ENCODE measurements at places on chromosomes 12 and 14.

GRCh38 chr14:61434311-61434710 is 112.9 kb downstream of the PRKCH start:
- no peak for DNase-seq

DNA sequence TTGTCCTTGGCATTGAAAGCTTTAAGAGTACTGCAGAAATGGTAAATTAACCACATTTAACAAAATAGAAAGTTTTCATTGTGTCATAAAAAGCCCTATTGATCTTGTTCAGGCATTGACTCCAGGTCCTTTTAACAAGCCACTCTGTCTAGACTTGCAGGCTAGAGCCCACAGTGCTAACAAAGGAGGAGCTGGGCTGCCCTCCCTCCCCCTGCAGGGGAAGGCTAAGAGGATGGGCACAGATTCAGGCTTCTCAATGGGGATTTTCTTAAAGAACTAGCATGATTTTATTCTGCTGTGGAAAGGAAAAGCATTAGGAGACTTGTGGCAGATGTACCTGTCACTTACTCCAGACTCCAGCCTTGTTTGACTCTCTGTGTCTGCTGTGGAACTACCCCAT is 463.6 kb downstream of the NRXN3 start:
- peak; percentile 42 for DNase-seq

- DNase-seq = no peak
Measured at GRCh38 chr14:66008631-66009030, 477.5 kb upstream of the CCDC196 start.

DNA sequence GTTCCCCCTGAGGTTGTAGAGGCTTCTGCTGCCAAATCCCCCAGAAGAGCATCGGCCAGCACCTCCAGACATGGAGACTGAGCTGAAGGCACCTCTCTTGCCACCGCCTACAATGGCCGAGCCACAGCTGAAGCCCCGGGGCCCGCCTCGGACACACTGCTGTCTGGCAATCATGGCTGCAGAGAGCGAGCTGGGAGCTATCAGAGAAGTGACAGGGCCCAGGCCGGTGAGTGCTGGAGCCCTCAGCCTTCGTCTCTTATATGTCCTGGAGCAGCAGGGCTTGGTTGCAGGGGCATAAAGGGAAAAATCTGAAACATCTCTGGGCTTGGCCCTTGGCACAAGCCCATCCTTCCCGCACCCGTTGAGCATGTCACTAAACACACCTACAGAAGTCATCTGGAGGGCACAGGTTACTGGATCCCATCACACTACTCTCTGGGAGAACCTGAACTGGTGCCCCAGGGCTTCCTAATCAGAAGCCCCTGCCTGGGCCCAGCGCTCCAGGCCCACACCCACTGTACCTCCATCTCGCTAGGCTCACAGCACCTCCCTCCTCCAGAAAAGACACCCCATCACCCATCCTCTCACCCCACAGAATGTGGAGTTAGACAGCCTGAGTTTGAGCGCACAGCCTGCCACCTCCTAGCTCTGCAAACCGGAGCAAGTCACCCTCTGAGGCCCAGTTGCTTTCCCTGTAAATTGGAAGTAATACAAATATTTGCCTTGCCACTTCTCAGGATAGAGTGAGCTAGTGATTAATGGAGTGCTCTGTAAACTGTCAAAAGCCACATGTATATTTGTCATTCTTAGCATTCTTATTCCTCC is at the start of gene KRT4:
KRT4 (minus strand) TSS at position 232 of the 825 bp plus-strand sequence; CDS start at position 174, 58 bp downstream.
- no peak for DNase-seq

DNA sequence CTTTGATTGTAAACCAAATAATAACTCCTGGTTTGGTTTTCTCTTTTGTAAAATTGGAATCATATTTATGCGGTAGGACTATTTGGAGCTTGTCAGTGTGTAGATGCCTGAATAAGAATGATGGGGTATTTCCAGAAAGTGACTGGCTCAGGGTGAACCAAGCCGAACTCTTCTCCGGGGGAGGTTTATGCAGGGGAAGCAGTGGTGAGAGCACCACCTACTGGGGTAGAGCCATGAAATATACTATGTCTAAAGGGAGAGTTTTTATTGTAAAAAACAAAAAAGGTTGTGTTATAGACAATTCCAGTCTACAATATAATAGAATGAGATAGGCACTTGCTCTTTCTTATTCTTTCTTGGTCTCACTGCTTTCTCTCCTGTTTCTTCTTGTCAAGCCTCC is 222.9 kb upstream of the SLC16A7 start:
- DNase-seq = no peak

DNA sequence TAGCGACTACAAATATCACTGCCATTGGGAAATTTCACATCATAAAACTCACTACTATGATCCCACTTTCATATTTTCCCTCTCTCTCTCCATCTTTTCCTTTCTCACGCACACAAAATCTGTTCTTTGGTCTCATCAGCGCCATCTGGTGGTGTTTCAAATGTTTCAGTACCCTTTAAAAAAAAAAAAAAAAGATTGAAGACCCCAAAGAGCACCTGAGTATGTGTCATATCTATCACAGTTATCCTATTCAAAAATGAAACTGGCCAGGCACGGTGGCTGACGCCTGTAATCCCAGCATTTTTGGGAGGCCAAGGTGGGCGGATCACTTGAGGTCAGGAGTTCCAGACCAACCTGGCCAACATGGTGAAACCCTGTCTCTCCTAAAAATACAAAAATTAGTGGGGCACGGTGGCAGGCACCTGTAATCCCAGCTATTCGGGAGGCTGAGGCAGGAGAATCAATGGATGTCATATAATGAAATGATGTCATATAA is 72.4 kb downstream of the TTC9 start:
- peak; percentile 68 for DNase-seq

GRCh38 chr12:22234561-22234960 is 99.9 kb downstream of the ST8SIA1 start:
- DNase-seq = no peak

DNA sequence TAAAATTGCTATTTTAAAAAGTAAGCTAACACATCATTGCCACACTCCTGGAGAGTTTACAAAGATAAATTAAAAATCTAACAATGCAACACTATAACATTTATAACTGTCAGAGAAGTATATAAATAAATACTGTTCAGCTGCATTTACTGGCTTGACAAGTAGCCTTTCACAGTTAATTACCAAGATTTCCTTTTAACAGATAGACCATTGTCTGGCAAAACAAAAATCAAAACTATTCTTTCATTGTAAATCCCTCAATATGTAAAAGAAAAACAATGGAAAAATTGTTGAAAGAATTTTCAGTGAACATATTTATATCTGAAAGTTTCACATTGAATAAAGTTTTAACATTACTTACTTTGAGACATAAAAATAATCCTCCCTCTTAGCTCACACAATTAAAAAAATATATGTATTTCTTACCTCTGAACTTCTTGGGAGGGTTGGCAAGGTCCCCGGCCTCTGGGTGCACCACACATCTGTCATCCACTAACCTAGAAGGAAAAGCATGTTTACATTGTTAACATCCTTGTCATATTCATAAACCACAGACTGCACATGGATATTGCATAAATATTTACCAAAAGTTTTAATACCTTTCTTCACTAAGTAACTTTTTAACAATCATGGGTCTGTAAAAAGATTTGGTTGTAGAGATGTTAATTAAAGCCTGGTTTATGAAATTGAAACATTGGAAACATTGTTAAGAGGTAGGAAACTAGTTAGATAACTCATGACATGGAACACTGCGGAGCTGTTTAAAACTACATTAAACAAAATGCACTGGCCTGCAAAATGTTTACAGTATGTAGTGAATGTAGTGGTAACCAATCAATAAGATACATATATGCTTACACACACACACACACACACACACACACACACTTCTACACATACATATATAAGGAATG is 43.0 kb downstream of the ITPR2 start:
- DNase-seq = no peak

- no peak for DNase-seq
Measured at GRCh38 chr12:42426746-42427145, 100.8 kb downstream of the PPHLN1 start.

DNA sequence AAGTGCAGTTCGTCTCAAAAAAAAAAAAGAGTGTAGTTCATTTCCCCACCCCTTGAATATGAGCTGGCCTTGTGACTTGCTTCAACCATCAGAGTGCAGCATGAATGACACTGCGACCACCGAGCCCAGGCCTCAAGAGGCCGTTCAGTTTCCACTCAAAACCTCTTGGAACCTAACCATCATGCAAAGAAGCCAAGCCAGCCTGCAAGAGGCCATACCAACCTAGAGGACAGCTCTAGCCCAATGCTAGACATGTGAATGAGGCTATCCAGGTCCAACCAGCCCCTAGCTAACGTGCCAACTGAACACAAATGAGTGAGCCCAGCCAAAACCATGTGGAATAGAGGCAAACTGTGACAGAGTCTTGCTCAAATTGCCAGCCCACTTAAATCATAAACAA is 29.7 kb downstream of the R3HDM2 start:
- no peak for DNase-seq

GRCh38 chr12:45938566-45938965 is 51.8 kb downstream of the SCAF11 start:
- DNase-seq = no peak

- DNase-seq = peak; percentile 7
Measured at GRCh38 chr12:49872781-49873181, 29.9 kb upstream of the BCDIN3D start.

DNA sequence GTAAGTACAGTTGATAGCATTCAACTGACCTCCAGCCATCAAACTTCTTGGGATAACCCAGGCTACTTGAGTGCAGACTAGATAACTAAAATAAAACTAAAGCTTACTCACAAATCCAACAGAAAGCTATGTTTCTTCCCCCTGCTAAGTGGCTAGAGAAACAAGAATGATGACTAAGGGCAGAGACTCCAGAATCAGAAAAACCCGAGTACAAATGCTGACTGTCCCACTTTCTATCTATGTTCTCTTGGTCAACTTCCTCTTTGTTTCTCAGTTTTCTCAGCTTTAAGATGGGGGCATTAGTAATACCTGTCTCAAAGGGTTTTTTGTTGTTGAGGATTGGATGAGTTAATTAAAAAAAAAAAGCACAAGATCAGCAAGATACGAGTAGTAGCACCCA is 6.1 kb upstream of the NUAK1 start:
- no peak for DNase-seq

- DNase-seq = no peak
Measured at GRCh38 chr14:54450535-54450934, 9.4 kb upstream of the CNIH1 start.

DNA sequence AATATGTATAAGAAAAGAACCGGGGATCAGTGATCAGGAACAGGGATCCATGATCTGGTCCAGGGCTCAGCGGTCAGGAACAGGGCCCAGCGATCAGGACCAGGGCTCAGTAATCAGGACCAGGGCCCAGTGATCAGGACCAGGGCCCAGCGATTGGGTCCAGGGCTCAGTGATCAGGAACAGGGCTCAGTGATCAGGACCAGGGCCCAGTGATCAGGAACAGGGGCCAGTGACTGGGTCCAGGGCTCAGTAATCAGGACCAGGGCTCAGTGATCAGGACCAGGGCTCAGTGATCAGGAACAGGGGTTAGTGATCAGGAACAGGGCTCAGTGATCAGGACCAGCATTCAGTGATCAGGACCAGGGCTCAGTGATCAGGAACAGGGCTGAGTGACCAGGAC is 56.3 kb downstream of the TMEM121 start:
- no peak for DNase-seq

DNA sequence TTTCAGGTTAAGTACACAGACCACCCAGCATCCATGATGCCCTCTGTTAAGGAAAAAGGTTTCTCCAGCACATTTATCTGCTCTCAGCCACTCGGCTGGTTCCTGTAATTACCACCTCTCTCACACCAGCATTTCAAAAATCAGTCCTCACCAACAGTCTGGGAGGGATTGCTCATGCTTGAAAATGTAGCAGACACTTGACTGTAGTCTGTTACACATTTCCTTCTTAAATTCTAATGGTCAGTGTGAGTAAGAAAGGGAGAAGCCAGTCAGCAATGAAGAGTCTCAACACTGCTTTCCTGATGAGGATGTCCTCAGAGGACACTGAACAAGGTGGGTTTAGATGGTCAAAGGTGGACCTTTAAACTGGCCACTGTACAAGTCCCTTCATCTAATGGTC is 6.0 kb downstream of the ZBTB39 start:
- no peak for DNase-seq

- no peak for DNase-seq
Measured at GRCh38 chr14:100617410-100618317, 30.4 kb upstream of the BEGAIN start.

- no peak for DNase-seq
Measured at GRCh38 chr14:83611491-83611890, 1918.5 kb upstream of the FLRT2 start.

- peak; percentile 9 for DNase-seq
Measured at GRCh38 chr12:7832059-7832696, 40.5 kb downstream of the SLC2A14 start.

DNA sequence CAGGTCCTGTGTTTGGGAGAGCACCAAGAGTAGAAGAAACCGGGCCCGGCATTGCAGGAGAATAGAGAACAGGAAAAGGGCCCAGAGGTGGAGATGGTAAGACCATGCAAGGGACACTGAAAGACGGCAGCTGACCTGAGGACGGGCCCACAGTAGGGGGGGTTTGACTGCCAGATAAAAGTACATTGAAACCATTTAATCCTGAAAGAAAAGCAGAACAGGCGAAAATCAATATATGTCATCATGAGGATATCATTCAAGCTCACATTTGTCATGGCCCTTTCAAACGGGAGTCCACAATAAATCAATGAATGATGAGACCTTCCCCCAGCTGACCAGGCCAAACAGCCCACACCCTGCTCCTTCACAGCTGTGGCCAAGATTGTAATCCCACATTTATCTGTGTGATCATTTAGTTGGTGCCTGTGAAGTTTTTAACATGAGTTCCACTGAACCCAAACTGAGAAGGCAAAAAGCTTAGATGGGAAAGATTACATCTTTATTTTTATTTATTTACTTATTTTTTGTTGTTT is 39.5 kb downstream of the E2F7 start:
- no peak for DNase-seq

DNA sequence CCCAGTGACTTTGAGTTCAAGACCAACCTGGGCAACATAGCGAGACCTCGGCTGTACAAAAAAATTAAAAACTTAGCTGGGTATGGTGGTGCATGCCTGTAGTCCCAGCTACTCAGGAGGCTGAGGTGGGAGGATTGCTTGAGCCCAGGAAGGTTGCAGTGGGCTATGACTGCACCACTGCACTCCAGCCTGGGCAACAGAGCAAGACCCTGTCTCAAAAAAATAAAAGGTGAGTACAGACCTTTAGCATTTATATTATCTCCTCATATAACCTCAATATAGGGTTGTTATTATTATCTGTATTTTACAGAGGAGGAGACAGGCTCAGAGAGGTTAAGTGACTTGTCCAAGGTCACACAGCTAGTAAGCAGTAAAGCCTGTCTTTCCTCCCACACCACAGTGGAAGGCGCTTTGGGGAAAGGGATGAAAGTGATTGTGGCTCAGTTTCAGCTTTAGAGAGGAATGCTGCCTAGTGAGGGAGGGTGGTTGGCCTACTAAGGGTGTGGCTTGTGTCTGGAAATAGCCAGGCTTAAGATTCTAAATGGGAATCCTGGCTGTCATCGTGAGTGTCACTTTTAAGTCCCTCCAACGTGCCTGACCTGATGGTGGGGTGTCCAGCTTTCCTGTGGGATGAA is 7.2 kb downstream of the TPCN1 start:
- DNase-seq = no peak

DNA sequence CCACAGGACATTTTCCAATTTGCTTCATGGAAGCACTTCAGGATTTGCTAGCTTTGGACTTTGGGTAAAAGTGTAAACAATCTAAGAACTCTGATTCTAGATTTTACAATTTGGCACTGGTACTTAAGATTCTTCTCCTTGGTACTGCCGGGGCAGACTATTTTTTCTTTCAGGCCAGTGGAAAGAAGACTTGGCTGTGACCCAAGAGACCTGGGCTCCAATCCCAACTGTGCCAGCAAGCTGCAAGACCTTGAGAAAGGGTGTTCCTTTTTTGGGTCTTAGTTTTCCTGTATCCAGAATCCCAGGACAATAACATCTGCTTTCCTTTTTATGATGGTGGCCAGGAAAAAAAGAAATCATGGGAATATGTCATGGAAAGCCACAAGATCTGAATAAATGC is 148.1 kb upstream of the CRY1 start:
- DNase-seq = no peak
